Activated CD8-positive, alpha-beta memory T cell treated with anti-CD3 and anti-CD28 coated beads for 48 hours (primary cell): ENCODE measurements at places on chromosomes 4 and X.
A peak's percentile ranks its signal among the peaks of the same experiment; 100 is the strongest.

GRCh38 chr4:114401483-114401882, 197.1 kb upstream of the UGT8 start:
- DNase-seq = no peak

- DNase-seq = no peak
Measured at GRCh38 chr4:153222707-153223426, 18.6 kb downstream of the TRIM2 start.

- no peak for DNase-seq
Measured at GRCh38 chr4:13881892-13882291, 254.4 kb upstream of the BOD1L1 start.

DNA sequence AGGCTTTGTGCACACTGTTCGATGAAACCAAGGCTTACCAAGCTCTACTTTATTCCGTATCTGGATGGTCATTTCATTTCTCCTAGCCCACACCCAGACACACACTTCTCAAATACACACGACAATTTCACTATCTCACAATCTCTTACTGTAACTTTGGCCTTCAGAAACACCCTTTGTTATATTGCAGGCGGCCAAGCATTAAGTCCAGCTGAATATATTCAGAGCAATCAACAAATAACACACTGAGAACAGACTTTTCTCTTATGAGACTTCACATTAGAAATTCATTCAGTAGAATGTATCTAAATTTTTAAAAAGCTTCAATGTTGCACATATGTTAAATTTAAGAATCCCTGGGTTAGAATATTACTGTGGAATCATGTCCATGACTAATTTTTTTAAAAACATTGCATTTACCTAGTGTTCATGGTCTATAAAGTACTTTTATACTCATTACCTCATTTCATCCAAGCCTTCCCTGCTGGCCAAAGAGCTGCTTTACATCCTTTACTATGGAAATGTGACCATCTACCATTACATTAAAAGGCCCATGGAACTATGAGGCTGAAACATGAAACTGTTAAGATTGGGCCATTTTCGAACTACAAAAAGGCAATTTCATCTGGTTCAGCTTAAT, 10.5 kb upstream of the MAGEB17 start:
- no peak for DNase-seq

- peak; percentile 4 for DNase-seq
Measured at GRCh38 chr4:109588176-109588575, 28.1 kb downstream of the MCUB start.

- DNase-seq = no peak
Measured at GRCh38 chrX:29662101-29662500, 553.3 kb upstream of the MAGEB2 start.

GRCh38 chrX:17038681-17039161, 92.3 kb downstream of the REPS2 start:
- no peak for DNase-seq

- no peak for DNase-seq
Measured at GRCh38 chr4:30727409-30727808, 7.2 kb downstream of the PCDH7 start.

DNA sequence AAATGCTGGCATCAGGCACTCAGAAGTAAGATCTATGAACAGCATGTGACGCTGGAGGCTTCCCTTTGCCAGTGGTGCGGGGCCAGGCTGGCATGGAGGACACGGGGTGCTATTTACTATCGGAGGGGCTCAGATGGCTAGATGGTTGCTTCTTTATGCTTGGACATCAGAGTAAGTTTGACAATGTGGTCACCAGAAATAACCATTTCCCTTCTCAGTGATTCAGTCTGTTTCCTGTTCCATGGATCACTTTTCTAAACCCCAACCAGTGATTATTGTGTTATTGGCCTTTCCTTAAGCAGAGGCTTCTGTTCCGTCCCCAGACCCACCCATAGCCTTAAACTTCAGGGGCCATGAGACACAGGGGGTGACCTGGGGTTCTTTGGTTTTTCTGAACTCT, 55.4 kb upstream of the DHX15 start:
- DNase-seq = no peak

DNA sequence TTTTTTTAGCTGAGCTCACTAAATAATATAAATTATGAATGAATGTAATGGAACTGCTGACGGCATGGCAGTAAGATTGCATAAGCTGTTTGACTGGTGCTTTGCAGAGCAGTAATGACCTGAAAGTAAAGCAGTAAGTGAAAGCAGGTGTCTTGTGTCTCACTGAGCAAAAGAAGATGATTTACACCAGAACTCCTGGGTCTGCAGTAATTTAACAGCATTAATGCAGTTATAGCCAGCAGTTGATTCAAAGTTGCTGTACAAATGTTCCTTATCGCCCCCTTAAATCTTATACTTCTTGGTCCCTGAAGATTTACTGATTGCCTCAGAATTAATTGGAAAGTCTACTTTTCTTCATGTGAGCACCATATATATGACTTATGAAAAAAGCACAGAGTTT, 187.7 kb downstream of the DCTD start:
- DNase-seq = no peak

- DNase-seq = no peak
Measured at GRCh38 chr4:78922207-78922606, 17.0 kb downstream of the PAQR3 start.
